NCI-H2029 (cell line): ENCODE measurements at places on chromosomes 5 and 9.

- no peak for DNase-seq
Observed at GRCh38 chr9:10173561-10173960, 439.2 kb downstream of the PTPRD start.

DNA sequence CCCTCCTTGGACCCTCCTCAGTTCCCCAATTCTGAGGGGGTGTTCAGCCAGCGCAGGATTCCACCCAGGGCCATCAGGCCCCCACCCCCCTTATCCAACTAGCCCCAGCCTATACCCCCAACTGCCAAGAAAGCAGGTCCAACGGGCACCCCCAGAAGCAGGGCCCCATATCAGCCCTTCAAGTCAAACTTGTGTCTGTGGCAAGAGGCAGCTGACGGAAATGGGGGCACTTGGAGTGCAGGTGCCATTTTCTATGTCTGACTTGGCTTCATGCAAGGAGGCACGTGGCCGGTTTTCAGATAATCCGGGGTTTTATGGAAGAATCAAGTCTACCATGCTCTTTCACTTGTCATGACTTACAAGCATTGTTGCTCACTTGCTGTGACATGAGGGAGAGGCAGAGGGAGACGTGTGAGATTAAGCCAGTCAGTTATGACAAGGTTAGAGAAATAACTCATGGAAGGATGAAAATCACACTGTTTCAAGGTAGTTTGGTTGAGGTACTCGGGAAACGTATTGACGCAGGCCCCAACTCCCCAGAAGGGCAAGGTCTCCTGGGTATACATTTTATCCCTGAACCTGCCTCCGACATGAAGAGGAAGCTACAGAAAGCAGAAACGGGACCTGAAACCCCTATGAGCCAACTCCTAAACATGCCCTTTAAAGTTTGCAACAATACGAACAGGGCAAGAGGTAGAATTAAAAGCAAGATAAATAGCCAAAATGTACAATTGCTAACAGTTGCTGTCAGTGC is 26.5 kb upstream of the CLPTM1L start:
- DNase-seq: no peak

- DNase-seq: no peak
Observed at GRCh38 chr5:42013561-42013960, 88.5 kb downstream of the FBXO4 start.

DNA sequence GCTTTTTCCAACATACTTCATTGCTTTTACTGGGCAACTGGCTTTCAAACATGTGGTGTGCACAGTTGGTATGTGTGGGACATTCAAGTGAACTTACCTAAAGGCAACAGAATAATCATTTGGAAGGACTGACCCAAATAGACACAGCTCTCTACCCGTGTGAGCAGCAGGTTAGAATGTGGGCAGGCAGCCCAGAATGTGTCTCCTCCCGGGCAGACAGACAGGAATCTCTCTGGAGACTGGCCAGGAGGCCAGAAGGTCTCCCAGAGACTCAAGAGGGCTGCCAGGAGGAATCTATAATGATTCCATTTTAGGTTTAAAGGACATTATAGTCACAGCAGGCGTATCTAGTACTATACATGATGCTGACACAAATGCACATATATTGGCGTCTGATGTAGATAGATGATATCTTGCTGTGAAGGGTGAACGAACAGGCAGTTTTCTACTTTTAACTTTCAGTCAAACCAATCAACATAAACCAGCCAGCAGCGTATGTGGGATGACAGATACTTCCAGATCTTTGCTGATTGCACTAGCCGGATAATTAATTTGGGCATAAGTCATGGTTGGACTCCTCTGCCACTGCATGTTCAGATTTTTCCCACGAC is 297.4 kb upstream of the ZNF608 start:
- DNase-seq: peak; percentile 91

DNA sequence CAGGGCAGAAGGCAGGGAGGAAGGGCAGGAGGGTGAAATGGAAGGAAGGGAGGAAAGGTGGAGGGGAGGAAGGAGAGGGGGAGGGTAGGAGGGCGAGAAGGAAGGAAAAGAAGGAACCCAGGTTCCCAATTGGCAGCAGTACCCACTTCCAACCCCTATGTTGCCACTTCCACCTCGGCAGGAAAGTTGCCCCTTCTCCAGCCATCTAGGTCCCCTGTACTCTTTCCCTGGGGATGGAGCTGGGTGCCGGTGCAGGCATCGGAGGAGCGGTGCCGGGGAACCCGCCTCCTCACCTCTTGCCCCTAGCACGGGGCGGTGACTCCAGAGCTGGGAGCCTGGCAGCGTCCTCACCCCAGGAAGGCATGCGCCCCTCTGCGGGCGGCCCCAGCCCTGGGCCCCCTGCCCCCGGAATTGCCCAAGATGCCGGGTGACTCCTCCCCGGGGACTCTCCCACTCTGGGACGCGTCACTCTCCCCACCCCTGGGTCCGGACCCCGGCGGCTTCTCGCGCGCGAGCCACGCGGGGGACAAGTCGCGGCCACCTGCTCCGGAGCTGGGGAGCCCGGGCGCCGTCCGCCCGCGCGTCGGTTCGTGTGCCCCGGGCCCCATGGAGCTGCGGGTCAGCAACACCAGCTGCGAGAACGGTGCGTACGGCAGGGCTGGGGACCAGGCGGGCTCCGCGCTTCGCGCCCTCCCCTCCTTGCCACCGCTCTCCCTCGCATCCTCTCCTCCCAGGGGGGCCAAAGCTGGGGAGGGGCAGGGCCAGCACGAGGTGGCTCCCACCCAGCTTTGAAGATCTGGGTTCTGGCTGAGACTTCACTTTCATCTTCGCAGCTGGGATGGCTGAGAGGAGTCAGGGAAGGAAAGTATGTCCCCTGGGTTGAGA is at the start of gene NIPAL4:
NIPAL4 (plus strand) TSS at position 499 of the 885 bp plus-strand sequence; CDS start at position 607, 108 bp downstream.
- no peak for DNase-seq

- DNase-seq: no peak
Observed at GRCh38 chr5:98989727-98990126, 60.9 kb upstream of the CHD1 start.

- no peak for DNase-seq
Observed at GRCh38 chr9:33837138-33837537, 20.2 kb downstream of the UBE2R2 start.
